ENCODE measurements at places on chromosomes 16 and 17.
A peak's percentile ranks its signal among the peaks of the same experiment; 100 is the strongest.

DNA sequence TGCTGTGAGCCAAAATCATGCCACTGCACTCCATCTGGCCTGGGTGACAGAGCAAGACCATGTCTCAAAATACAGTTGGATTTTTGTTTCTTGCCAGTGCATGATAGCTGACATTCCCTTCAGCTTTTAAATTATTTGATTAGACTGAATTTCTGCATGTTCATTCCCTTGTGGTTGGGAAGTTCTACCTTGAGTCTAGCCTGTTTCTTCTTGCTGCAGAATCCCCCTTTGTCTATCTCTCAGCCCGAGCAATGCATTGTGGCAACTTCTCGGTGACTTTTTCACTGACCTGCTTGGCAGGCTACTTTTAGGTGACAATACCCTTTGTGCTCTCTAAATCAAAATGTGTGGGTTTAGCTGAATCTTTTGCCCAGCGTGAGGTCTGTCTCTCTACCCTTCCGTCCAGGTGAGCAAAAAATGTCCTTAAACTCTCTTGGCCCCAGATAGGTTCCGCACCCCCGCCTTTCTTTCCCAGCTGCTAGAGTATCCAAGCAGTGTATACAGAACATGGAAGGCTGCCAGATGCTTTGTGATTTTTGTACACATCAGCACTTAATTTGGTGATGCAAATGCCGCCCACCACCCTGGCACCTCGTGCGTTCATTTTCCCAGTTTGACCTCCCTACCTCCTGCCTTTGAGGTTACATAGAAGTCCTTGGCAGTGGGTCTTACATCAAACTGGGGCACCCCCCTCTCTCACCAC lies 130.2 kb downstream of the ABCC6 start:
- peak; percentile 48 for DNase-seq

GRCh38 chr17:58402679-58403078 lies 14.7 kb downstream of the RNF43 start:
- peak; percentile 63 for DNase-seq

- no peak for DNase-seq
These were observed 30.3 kb upstream of the SUPT4H1 start for GRCh38 chr17:58382108-58382871.

GRCh38 chr17:81037026-81037797 lies 2.3 kb downstream of the BAIAP2 start:
- DNase-seq = no peak

- DNase-seq = no peak
These were observed 26.8 kb downstream of the GNA13 start for GRCh38 chr17:65029605-65030336.

- no peak for DNase-seq
These were observed 160.3 kb downstream of the RPTOR start for GRCh38 chr17:80704894-80705293.

DNA sequence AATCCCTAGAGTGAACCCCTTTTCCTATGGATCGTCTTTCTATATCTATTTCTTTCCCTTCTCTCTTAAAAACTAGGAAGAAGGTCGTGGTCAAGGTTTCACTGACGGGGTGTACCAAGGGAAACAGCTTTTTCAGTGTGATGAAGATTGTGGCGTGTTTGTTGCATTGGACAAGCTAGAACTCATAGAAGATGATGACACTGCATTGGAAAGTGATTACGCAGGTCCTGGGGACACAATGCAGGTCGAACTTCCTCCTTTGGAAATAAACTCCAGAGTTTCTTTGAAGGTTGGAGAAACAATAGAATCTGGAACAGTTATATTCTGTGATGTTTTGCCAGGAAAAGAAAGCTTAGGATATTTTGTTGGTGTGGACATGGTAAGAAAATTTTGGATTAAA lies 9.6 kb downstream of the CYLD start:
- no peak for DNase-seq

- DNase-seq = no peak
These were observed 226.6 kb downstream of the PHKB start for GRCh38 chr16:47687694-47688093.

GRCh38 chr16:55044201-55044975 lies 113.7 kb downstream of the IRX5 start:
- no peak for DNase-seq

DNA sequence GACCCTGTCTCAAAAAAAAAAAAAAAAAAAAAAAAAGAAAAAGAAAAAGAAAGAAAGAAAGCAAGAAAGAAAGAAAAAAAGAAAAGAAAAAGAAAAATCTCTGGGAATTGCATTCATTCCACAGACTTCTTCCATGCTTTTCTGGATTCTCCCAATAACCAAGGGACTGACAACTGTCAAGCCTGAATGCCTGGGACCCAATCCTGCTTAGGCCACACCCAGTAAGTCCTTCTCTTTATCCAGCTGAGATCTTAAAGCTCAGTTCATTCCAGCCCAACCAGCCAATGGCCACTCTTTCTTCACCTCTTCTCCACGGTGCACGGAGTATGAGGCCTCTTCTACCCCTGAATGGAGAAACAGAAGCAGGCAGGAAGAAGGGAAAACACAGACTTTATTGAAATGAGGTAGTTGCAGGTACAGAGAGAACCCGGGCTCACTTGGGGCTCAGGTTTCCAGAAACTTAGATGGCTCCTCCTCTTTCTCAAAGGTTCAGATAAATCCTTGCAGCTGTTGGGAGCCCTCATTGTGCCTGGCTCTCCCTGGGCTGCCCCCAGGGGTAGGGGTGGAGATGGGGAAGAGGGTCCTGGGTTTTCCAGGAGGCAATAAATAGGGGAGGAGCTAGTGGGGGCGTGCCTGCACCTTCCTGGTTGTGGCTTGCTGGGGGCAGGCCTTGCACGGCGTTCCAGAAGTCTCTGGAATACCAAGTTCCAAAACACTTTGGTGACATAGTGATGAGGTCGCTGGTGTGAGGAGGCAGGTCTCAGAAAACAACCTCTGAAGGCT lies 2.5 kb downstream of the HOXB1 start:
- no peak for DNase-seq

DNA sequence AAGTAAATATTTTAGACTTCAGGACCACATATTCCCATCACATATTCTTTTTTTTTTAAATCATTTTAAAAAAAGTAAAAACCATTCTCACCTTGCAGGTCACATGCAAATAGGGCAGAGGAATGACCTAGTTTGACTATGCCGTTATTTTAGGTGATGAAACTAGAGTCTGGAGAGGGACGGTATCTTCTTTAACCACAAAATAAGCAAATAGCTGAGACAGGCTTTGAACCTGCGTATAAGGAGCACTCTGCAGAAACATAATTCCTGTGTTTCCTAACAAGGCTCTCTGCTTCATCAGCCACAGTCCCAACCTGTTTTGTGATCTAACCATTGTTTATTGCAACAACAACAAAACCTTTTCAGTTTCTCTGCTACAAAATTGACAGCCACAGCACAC lies 121.5 kb downstream of the PCTP start:
- no peak for DNase-seq

- DNase-seq = no peak
These were observed 585.0 kb downstream of the TMEM114 start for GRCh38 chr16:8005096-8005860.

DNA sequence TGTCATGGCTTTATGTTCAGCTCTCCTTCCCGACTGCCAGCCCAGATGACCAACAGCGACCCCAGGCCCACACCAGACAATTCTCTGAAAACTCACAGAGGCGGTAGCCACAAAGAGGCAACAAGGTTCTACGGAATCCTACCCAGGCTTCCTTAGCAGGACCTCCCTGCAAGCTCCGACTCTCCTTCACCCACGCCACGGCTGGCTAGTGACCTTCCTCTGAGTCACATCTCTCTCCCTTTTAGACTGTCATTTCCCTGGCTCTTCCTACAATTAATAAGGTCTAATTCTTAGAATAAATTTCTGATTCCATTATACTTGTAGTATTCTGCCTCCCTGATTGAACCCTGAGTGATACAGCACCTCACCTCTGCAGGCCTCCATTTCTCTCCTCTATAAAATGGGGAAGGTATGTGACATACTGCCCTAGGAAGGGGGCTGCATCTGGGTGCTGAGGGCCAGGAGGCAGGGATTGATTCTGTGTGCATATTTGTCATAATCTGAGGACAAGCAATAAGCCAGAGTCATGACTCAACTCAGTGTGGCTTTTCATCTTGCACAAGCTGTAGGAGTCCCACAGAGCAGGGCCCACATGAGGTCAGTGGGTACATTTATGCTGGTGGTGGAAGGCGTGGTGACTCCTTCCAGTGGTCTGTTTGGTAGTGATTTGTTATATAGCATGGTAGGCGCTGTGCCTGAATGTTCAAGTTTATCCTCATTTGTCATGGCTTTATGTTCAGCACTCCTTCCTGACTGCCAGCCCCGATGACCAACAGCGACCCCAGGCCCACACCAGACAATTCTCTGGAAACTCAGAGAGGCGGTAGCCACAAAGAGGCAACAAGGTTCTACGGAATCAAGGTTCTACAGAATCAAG lies 46.2 kb downstream of the SMPD3 start:
- DNase-seq = peak; percentile 7

DNA sequence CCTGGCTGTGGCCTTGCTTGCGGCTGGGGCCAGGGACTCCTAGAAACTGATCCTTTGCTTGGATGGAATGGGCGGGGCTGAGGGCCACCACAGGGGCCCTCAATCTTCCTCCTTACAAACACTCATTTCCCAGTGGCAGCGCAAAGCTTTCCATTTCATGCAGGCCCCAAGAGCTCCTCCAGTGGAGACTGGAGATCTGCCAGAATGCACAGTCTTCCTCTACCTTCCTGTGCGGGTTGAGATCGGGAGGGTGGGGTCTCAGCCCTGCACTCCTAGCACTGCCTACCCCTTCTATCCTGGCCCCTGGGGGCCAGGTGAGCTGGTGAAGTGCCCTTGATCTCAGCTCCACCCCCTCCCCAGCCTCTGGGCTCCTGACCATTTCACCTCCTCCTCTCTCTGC lies 1.7 kb downstream of the NRN1L start:
- no peak for DNase-seq

- no peak for DNase-seq
These were observed 20.7 kb downstream of the ZNF652 start for GRCh38 chr17:49341356-49341755.

GRCh38 chr17:50677851-50678375 lies 29.8 kb downstream of the ANKRD40 start:
- DNase-seq = no peak

- peak; percentile 16 for DNase-seq
These were observed 16.6 kb upstream of the ATP6V0C start for GRCh38 chr16:2497116-2497630.

GRCh38 chr16:27407133-27407532 lies 5.2 kb downstream of the IL21R start:
- DNase-seq = no peak

DNA sequence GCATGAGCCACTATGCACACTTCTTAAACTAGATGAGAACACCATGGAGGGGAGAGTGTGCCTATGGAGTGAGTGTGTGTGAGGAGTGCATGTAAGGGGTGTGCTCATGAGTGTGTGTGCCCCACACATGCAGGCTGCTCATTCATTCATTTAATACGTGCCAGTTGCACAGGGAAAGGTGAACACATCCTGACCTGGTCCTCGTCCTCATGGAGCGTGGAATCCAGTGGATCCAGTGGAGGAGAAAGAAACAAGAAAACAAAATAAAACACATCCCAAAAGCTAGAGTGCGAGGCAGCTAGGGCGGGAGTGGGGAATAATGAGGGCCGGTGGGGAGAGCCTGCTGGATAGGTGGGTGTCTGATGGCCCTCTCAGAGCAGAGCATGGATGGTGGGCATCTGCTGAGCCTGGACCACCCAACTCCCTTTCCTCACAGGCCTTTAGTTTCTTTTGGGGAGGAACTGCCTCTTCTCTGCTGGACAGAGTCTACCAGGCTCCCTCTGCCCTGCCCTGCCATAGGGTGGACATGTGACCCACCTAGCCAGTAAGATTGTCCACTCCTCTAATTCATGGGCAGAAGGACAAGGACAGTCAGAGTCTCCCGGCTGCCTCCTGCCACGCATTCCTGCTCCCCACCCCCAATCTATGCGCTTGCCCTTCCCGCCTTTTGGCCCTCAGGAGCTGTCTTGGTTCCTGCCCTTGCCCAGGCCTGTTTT lies 204.3 kb downstream of the RAB11FIP4 start:
- DNase-seq = no peak

DNA sequence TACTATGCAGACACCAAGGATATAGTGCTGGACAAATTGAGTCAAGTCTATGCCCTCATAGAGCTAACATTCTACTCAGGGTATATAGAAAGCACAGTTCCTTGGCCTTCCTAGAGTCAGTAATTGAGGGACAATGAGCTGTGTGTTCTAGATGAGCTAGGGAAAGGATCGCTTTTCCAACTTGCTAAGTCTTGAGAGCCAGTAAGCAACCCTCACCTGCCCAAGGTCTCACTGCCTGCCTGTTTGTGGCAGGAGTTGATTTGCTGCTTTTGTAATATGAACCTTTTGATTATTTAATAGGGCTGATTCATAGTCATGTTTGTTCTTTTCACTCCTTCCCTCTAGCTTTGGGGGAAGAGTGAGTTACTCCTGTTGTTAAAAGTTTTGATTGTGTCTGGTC lies 6.5 kb downstream of the DDX42 start:
- peak; percentile 6 for DNase-seq

DNA sequence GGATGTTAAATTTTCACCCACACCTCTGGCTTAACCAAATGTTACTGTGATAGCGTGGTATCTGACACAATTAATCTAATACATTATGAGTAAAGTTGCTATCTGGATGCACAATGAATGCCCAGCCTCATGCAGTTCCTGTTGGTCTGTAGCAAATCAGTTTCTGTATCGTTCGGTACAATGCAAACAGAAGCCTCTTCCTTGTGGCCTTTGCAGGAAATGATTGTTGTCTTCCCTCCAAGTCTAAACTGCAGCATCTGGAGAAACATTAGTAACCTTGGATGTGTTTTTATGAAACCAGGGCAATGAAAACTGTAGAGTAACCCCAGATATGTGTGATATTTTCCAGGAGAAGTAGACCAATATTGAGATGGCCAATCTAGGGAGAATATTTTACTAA lies 46.8 kb downstream of the CYB561 start:
- peak; percentile 65 for DNase-seq

DNA sequence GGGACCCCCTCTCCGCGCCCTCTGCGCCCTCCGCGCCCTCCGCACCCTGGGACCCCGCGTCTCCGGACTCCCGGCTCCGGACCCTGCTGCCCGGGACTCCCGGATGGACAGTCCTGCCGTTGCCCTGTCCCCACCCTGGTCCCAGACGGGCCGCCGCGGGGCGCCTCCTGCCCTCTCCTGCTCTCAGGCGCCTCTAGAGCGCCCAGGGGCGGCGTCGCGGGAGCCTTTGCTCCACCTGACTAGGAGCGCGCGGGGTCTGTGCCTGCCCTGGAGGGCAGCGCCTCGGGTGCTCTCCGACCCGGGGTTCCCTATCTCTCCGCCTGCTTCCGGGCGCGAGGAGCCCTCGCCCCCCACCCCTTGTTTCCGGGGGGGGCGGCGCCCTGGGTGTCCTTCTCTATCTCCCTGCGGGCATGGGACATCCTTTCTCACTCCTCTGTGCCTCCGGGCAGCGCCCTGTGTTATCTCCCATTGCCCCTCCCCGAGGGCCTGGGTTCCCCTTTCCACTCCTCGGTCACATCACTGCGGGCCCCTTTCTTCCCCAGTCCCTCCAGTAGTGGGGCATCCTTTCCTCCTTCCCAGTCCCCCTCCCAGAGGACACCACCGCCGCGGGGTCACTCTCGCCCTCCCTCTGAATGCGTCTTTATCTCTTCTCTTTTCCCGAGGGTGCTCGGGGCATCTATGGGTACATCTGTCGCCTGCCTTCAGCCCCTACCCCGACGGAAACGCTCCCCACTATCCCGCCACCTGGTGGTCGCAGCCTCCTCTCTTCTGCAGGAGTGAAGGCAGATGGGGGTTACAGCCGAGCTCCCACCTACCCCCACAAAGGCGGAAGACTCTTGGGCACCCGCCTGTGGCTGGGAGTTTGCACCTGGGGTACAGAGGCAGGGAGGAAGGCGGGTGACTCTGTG lies 875 bp downstream of the PRKCB start:
- no peak for DNase-seq

- DNase-seq = no peak
These were observed 22.1 kb downstream of the NT5M start for GRCh38 chr17:17325228-17325627.

Measured in fibroblast of pulmonary artery (primary cell).